MM.1S (cell line): ENCODE measurements at places on chromosomes 7 and 10.

GRCh38 chr10:79409726-79410085 lies 35.7 kb downstream of the ZCCHC24 start:
- DNase-seq = no peak

GRCh38 chr10:91140995-91141549 lies 79.4 kb upstream of the PCGF5 start:
- no peak for DNase-seq

DNA sequence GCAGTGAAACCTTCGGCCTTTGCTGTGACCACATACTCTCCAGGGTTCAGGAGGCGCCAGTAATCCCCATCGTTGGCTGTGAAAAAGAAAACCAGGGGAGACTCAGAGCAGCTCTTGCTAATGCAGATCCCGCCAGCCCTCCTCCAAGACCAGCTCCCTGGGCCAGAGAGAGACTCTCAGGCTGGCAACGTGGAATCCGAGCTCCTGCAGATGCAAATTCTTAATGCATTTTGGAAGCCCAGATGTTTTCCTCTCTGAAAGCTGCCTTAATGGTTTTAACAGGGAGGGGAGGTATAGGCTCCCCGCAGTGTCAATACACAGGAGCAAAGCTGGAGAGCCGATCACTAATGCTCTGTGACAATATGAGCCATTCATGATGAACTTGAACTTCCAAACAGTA lies 80.8 kb downstream of the GPR26 start:
- no peak for DNase-seq

DNA sequence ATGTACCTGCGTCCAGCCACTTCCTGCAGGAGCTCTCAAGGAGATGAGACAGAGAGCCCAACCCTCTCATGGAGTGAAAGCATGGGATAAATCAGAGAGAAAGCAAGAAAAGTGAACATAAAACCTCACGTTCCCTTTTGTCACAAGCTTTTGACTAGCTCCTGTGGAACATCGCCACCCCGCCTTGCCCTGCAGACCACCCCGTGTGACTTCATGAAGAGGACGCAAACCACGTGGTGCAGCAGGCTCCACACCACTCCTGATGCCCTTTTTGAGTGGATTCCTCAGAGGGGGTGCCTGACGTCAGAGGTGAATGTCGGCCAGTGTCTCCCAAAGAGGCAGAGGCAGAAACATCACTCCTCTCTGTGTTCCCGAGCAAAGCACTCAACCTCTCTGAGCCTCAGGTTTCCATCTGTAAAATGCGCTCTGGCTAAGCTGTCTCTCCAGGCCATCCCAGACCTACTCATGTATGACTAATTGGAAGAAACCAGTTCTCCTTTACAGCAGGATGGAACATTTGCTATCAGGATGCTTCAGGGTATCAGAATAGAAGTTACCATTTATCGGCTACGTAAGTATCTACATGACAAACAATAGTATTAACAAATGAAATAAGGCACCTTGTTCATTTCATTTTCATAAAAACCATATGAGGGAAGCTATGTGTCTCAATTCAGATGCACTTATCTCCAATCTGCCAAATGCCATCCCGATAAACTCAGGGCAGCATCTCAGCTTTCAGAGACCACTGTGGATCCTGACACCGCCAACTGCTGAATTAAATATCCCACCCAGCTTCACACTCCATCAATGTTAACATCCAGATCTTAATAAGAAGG lies 5.3 kb downstream of the ZNF488 start:
- no peak for DNase-seq

- no peak for DNase-seq
These were observed 259.9 kb downstream of the GLRX3 start for GRCh38 chr10:130396044-130396443.

- DNase-seq = no peak
These were observed 86.7 kb downstream of the MICU1 start for GRCh38 chr10:72539137-72539536.

- no peak for DNase-seq
These were observed 142.9 kb upstream of the ZMIZ1 start for GRCh38 chr10:78925800-78926319.

- peak; percentile 86 for DNase-seq
These were observed 4.6 kb downstream of the BMI1 start for GRCh38 chr10:22325272-22326144.

GRCh38 chr7:140206616-140207389 lies 30.0 kb upstream of the KDM7A start:
- DNase-seq = no peak

DNA sequence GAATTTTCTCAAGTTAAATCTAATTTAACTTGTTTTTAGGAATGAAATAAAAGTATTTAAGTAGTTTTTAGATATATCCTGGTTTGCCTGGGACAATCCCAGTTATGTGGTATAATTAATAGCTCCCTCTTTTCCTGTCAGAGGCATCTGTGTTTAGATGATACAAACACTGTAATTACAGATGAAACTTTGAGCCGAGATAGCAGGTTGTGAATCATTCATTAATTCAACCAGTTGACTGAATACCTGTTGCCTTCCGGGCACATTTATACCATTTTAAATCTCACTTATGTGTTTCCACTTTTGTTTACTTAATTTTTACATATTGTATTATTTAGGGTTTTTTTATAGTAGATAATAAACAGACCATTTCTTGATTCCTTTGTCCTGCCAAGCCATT lies 82.1 kb upstream of the GATA3 start:
- DNase-seq = no peak

DNA sequence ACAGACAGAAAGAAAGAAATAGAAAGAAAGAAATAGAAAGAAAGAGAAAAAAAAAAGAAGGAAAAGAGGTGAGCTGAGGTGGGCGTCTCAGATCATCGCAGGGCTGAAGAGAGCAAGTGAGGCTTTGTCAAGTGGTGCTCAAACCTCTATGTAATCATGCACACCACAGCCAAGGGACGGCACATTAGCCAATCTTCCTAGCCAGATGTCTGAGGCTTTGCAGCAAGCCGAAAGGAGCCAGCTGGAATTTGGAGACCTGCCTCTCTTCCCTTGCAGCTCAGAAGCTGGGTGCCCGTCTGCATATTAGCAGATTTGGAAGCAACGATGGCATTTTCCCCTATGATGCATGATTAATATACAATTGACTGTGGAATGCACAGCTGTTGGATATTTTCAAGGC lies 52.5 kb downstream of the ADRA2A start:
- DNase-seq = no peak

- DNase-seq = no peak
These were observed 11.9 kb downstream of the PLAU start for GRCh38 chr10:73922864-73923133.

GRCh38 chr10:50447691-50448090 lies 176.1 kb downstream of the SGMS1 start:
- no peak for DNase-seq

- no peak for DNase-seq
These were observed 13.1 kb downstream of the PLEKHS1 start for GRCh38 chr10:113764582-113764981.

- DNase-seq = no peak
These were observed 94.7 kb downstream of the GALNT11 start for GRCh38 chr7:152120210-152120609.

DNA sequence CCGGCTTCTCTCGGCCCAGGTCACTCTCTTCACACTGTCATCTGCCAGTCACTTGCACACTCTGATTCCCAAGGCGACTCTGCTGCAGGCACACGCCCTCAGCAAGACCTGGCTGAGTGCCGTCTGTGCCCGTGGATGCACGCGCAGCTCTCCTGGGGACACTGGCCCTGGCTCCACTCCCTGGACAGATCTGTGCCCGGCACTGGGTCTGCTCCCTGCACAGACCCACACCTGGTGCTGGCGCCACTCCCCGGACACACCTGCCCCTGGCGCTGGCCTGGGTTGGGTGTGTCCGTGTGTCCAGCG lies 133.2 kb downstream of the DNAJB6 start:
- DNase-seq = no peak

DNA sequence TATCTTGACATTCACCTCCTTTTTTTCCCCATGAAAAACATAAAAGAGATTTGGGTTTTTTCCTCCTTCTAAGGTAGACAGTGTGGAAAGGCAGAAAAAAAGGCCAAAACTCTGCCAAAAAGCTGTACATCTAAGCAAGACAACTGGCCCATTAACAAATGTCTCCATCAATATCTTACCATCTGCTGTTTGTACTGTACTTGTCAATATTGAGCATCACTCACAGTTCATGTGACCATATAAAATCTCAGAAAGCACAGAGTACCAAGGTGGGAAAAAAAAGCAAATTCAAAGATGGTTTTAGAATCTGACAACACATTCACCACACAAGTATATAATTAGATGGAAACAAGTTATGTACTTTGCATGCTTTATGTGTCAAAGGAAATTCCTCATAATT lies 52.6 kb downstream of the CACNA2D1 start:
- no peak for DNase-seq

DNA sequence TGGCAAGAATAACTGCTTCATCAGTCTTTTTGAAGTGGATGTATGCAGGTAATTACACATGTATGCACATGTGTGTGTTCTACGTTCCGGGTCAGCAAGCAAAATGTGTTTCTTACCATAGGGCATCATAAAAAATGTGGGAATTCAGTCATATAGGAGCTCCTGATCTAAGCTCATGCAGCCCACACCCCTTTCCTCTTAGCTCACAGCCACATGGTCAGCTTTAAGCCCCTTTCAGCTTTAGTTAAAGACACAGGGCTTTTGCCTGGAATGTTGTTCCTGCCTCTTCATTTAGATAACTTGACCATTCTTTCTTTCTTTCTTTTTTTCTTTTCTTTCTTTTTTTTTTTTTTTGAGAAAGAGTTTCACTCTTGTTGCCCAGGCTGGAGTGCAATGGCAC lies 258.1 kb downstream of the RPS24 start:
- DNase-seq = no peak

DNA sequence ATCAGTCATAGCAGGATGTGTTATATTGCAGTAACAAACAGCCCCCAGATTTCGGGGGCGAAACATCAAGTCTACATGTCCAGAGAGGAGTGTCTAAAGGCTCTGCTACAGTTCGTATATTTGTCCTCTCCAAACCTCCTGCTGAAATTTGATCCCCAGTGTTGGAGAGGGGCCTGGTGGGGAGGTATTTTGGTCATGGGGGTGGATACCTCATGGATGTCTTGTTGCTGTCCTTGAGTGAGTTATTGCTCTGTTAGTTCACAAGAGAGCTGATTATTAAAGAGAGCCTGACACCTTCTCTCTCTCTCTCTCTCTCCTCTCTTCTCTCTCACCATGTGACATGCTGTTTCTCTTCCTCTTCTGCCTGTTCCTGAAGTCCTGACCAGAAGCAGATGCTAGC lies 343.7 kb downstream of the TCERG1L start:
- DNase-seq = no peak

DNA sequence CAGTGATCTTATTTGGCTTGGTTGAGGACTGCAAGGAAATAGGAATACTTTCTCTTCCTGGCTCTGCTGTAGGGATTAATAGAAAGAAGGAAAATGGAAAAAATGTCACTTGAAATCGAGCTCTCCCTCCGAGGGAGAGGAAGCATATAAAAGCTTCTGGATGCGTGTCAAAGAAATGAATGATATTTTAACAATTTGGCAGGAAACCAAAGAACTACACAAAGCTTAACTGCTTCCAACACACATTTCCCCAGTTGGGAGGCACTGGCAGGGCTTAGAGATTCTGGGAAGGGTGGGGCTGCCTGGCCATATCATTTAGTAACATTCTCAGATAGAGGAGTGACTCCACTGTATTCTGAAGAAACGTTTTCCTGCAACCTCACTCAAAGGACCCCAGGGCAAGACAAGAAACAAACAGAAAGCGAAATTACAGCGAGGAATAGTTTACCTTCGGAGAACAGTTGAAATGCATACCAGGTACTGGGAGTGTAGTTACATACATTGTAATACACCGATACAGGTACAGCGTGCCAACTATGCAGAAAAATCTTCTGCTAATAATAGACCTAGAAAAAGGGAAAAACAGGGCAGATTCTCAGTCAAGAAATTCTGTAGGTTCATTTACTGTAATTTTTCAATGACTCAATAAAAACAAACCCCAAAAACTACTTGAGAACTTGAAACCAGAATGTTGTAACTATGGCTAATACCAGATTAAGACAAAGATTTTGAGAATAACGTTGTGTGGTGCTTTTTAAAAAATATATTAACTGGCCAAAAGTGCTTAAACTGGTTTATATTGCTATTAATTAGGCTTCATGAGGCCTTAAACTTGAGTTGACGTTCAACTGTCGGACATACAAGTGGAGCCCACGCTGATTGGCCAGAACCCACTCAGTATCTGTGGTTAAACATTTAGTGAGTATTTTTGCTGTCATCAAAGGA lies 75.7 kb upstream of the ASAH2 start:
- no peak for DNase-seq

GRCh38 chr7:7931626-7932025 lies 37.0 kb upstream of the GLCCI1 start:
- DNase-seq = no peak

- no peak for DNase-seq
These were observed 37.3 kb downstream of the ZCCHC24 start for GRCh38 chr10:79407811-79408795.

- DNase-seq = peak; percentile 38
These were observed 26.4 kb downstream of the SLC16A9 start for GRCh38 chr10:59682986-59683937.

DNA sequence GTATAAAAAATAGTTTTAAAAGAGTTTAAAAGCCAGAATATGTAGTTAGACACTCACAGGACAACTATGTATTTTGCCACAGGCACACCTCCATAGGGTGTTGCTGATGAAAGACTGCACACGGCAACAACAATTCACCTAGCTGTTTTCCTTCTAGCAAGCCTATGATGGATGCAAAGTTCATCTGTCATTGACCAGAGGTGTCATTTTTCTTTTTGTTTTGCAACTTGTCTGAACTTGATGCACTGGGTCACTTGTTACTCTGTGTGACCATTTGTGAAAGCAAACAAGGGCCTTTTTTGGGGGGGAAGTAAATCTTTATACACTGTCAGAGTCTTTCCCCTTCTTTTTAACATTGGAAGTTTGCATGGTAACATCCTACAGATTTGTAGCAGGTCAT lies 258.0 kb upstream of the SEMA3A start:
- DNase-seq = no peak

DNA sequence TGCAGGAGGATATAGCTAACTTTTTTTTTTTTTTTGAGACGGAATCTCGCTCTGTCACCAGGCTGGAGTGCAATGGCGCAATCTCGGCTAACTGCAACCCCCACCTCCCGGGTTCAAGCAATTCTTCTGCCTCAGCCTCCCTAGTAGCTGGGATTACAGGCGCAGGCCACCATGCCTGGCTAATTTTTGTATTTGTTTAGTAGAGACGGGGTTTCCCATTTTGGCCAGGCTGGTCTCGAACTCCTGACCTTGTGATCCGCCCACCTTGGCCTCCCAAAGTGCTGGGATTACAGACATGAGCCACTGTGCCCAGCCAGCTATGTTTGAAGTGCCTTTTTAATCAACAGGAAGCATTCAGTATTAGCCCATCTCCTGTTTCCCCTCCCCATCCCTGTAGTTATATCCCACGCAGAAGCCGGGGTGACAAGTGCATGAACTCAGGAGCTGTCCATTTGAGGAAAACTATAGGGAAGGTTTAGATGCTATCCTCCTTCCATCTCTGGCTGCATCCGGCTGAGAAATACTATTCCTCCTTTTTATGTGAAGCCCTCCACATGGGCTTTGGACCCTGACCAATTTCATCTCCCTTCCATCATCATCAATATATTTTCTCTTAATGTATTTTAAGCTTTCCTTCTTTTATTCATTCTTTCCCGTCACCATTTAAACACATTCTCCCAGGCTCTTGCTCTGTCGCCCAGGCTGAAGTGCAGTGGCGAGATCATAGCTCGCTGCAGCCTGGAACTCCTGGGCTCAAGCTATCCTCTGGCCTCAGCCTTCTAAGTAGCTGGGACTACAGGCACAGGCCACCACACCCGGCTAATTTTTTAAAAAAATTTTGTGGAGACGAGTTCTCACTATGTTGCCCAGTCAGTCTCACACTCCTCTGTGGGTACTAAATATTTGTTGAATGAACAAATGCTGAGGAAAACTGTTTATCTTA lies 1.3 kb upstream of the POT1 start:
- no peak for DNase-seq
